ENCODE measurements at places on chromosomes 1 and 21. TPM values are rescaled to one million over a fixed set of nuclear protein-coding genes. Genes with fewer than 3 reads are reported as not detected.

DNA sequence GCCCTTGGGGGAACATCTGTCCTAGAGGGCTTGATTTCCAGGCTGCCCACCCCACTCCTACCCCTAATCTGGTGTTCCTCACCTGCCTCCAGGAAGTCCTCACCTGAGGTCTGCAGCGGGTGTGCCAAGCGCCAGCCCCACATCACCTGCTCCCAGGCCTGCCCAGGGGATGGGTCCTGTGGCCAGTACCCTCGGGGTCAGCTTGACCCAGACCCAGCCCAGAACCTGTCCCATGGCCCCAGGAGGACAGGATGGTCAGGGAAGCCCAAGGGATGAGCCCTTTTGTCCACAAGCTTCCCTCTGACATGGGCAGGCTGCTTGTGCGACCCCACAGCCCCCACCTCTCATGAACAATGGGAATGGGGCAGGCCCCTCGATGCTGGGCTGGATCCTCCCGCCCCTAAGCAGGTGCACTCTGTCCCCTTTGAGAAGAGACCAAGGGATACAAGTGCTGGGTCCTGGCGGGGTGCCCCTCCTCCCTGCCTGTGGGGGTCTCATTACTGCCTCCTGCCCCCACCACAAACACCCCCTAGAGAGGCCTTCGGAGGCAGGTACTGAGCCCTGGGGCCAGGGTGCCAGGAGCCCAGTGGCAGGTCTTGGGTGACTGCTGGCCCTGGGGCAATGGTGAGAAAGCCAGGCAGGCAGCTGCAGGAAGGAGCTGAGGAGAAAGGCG lies 3.2 kb downstream of the MIB2 start:
- DNase-seq, result no peak

DNA sequence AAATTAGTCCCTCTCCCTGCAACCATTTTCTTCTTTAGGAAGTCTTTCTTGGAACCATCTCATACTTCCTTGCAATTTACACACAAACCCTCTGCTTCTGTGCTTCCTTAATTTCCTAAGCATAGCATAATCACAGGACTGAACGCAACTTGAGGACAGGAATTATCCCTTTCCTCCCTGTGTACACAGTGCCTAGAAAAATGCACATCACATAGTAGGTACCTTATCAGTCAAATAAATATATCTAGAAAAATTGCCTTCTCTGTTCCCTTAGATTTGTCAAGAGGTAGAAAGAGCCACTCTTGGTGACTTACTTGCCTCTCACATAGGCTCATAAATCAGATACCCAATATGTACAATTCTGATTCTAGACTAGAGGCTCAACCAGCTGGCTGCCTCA lies 4.9 kb downstream of the ASPM start:
- DNase-seq, result no peak

DNA sequence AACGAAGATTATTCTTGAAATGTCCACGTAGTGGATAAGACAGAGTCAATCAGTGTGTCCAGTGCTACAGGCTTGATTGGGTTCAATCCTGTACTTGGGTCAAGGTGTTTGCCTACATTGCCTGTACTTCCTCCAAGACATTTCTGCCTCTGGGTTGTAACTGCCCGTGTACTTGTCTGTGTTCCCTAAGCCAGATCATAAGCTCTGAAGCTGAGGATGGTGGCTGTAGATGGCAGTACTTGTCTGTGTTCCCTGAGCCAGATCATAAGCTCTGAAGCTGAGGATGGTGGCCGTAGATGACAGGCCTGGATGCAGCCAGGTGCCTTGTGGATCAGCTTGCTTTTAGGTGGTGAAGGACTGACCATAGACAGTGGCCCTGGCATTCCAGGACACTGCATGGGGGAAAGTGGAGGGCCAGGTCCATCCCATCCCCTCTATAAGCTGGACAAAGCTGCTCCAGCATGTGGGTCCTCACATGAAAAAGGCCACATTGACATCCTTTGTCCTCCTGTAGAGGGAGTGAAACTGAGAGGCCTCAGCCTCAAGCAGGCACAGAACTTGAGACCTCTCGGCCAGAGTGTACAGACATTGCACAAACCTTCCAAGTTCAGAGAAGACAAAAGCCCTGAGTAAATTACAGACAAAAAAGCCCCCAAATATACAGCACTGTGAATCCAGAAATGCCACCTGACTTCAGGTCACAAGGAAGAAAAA lies 2.0 kb upstream of the SRM start:
- DNase-seq, result no peak

- no peak for DNase-seq
Observed at GRCh38 chr1:44839576-44839975, 3.5 kb downstream of the PTCH2 start.

- DNase-seq, result no peak
Observed at GRCh38 chr21:45362077-45362747, 42.8 kb upstream of the COL18A1 start.

- no peak for DNase-seq
Observed at GRCh38 chr1:205239078-205239477, 11.3 kb downstream of the TMCC2 start.

GRCh38 chr1:203271018-203271743 lies 34.1 kb upstream of the BTG2 start:
- DNase-seq, result no peak

DNA sequence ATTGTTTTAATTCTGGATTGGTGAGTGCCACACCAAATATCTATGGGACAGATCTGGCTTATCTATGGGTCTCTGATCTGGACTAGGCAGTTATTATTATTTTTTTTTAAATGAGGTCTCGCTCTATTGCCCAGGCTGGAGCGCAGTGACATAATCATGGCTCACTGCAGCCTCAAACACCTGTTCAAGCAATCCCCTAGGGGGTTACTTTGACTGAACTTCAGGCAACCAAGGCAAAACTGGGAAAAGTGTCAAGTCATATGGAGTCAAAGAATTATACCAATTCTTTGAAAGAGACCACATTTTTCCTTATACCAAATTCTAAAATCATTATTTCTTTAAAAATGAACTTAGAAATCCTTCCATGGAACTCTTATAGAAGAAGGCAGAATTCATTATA lies 129.1 kb upstream of the HOOK1 start:
- DNase-seq, result no peak

DNA sequence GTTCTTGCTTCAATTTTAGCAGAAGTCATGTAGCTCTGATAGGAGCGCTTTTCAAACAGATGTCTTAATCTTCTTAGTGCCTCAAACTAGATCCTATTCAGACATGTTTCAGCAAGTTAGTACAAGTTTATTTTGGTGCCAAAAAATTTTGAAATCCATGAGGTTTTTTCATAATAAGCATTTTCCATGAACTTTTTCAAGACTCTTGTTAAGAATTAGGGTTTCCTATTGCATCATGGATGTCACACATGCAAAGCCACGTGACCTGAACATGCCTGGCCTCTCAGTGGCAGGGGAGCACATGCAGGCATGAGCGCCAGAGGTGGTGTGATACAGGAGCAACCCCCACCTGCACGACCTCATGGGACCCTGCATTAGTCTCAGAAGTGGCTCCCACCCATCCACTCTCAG lies 67.6 kb downstream of the POFUT2 start:
- no peak for DNase-seq

DNA sequence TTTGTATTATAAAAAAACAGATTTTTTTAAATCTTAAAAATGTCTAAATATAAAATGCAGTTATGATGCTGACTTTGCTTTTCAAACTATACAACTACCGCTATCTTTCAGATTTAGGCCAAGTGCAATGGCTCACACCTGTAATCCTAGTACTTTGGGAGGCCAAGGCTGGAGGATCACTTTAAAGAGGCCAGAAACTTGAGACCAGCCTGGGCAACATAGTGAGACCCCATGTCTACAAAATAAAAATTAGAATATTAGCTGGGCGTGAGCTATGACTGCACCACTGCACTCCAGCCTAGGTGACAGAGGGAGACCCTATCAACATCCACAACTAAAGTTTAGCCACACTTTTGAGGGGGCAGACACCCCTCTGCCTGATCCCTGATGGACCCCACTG lies 20.3 kb downstream of the ZBTB17 start:
- DNase-seq, result no peak

DNA sequence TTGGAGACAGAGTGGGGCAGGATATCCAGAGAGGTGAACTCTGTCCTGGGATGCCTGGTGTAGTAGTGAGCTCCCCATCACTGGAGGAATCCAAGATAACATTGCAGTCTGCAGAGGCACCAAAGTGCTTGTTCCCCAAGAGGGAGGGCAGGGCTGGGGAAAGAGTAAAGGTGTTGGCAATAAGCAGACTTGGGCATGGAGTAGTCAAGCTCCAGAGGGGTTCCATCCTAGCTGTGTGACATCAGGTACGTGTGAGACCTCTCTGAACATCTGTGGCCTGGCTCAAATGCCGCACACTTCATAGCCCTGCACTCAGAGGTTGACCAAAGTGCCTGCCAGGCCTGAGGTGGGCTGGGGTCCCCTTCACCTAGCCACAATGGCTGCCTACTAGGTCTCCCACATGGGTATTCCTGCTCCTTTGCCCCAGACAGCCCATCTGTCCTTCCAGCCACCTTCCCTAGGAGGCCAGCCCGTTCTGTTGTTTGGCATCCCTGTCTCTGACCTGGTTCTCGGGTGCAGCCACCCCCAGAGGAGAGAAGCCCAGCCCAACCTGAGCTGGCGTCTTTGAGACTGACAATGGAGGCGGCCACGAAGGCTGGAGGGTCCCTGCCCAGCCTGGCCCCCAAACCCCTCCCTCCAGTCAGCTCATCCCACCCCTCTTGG lies 2.8 kb upstream of the ARF1 start:
- no peak for DNase-seq

DNA sequence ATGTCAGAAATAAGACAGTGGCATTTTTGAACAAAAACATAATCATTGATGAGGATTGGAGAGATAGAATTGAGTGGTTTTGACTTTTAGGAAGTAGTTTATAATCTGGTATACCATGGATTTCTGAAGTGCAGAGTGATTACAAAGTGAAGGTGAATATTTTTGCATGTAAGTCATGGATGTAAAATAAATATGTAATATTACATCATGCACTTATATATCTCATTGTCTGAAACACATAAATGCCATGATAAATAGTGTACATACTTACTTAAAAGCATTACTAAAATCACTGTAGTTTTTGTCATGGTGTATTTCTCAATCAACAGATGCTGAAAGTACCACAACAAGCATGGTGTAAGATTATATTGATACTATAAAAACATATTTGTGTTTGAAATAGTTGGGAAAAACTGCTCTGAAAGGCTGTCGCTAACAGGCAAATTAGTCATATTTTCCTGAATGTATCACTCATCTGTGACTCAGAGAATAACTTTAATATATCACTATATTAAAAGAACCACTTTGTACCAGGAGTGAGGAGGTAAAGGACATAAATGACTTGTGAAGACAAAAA lies 24.8 kb upstream of the RGS18 start:
- no peak for DNase-seq

DNA sequence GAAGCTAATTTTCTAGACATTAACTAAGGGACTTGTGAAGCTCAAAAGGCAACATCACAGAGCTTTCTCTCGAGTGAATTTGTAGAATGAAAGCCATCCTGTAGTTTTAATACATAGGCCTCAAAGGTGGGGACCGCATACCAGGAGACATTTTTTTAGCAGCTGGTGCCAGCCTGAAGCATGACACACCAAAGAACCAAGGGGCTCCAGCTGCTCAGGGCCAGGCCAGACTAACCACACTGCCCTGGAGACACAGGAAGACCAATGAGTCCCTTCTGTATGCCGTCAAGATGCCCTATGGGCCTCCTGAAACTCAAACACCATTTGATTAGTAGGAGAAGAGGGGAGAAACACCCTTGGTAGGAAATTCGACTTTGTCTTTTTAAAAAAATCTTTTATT lies 113.9 kb upstream of the CACNA1E start:
- no peak for DNase-seq

NCAM2 gene
- total RNA-seq, result not detected

MAPKAPK2 gene
- 115 TPM for total RNA-seq

TTC3 gene
- total RNA-seq, result 84.2 TPM

All from natural killer cell treated with Interleukin-12 subunit alpha and Interleukin-12 subunit beta and Interleukin-15 and Interleukin-18, amount 100 ng/mL, for 72 hours (primary cell).